RWPE1 (cell line): ENCODE measurements at places on chromosomes 6 and 20.

DNA sequence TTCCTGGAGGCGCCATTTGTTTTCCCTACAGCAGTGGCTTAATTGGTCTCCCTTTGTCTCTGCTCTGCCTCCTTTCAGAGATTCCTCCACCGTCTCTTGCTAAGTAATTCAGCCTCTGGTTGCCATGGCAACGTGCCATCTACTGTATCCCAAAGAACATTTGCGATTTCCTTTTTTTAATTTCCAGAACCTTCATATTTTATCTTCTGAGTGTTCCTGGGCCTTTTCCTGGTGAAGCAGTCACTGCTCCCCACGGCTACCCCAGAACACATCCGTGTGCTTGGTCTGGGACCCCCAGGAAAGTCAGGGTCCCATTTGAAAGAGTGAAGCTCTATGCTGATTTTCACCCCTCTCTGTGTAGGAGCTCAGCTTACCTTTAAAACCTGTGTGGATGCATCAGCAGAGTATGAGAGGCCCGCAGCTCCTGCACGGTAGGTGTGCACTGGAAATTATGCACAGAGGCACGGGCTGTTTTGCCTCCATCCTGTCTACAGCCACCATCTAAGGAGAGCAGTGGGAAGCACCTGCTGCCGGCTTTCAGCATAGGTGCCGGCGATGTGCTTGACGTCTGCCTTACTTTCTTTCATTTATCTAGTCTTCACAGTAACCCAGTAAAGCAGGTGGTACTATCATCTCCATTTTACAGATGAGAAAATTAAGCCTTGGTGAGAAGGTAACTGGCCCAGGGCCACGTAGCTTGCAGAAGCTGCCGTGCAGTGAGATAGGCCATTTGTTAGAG is 122.8 kb downstream of the SYCP2 start:
- DNase-seq, result no peak

DNA sequence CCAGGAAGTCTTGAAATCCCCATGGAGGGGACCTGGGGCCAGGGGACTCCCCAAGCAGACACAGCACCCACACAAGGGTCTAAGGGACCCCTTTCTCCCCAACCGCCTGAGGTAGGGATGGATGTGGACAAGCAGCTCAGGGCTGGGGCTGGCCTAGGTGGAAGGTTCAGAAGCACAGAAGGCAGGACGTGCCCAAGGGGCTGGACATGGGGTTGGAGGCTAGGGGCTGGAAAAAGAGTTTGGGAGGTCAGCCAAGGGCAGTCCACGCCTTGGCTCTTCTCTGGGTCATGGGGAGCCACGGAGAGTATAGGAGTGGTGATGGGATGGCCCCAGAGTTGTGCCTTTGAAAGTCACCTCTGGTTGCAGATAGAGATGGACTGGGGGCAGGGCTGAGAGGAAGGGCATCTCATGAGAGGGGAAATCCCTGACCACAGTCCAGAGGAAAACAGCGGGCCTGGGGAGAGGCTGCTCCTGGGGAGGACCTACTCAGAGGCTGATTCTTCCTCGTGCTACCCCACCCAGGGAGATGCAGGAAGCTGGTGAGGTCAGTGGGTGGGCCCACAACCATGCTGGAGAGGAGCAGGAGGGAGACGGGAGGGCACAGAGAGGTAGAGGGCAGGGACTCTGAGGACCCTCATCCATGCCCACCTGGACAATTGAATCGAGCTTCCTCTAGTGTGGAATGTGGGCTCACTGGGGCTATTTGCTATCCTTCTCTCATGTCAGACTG is 2.5 kb upstream of the HSPA12B start:
- no peak for DNase-seq

GRCh38 chr6:112113918-112114317 is 26.5 kb downstream of the FAM229B start:
- no peak for DNase-seq

DNA sequence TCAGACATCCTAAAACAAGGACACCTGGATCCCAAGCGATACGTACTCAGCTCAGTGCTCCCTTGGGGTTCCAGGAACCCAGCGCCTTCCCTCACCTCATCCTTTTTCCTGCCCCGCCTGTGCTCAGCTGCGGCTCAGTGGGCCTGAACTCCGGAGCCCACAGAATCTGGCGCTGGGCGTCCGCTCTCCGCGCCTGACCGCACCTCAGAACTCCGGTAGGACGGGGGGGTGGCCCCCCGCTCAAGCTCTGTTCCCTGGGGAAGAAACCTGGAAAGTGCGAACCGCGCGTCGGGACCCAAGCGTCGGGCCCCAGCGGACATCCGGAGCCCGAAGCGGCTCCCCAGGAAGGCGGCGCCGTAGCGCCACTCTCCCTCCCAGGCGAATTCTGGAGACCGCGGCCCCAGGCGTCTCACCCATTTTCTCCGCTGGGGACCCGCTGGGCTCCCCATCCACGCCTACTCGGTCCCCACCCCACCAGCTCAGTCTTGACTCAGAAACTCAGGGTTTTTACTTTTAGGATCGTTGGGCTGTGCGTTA is 336 bp upstream of the LY6G5C start:
- DNase-seq, result peak; percentile 43

GRCh38 chr6:11232770-11233626 is 530 bp upstream of the NEDD9 start:
- peak; percentile 19 for DNase-seq

- DNase-seq, result no peak
Measured at GRCh38 chr6:148521158-148521557, 178.5 kb downstream of the SASH1 start.

DNA sequence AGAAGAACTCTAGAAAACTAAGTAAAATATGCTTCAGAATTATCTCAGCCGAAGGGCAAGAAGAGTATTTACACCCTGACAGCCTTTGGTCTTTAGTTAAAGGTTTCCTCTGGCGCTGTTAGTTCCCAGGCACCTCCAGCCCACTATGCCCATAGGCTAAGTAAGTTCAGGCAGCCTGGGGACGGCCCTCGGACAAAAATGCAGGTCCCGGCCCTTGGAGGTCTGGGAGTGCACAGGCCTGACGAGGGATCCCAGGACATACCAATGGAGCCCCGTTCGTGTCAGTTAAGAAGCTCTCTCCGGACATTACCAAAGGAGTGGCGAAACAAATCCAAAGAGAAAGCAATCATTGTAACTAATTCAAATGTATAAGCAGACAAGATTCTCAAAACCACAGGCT is 311.8 kb downstream of the CD83 start:
- no peak for DNase-seq

DNA sequence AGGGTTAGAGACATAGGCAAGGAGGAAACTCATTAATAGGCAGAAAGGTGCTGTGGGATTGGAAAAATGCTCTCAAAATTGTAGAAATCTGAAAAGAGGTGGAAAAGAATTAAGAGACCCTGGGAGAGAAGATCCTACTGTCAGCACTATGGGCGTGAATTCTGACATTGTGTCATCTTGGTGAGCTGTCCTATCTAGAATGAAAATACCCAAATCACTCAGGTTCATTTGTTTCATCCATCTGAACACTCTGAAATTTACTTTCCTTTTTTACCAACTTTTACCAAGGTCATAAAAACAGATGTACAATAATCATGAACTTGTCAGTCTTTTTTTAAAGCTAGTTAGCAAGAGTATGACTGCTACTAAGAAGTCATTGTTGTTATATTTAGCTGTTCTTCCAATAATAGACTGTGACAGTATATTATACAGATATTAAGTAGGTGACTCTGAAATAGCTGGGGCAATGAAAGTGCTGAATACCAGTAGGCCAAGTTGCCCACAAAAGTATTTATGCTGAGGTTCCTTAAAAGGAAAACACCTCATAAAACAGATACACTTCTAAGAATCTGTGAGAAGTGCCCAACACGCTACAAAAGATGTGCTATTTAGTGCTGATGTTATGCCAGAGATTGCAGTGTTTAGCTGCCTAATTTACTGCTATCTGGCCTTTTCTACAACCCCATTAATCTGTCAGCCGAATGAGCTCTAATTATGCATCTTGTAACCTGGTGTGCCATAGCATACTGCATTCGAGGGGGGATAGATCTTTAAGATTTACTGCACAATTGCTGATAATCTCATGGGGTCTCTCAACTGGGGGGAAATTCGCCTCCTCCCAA is 217.5 kb upstream of the SUPT3H start:
- no peak for DNase-seq

- no peak for DNase-seq
Measured at GRCh38 chr6:99668036-99668705, 61.5 kb downstream of the PRDM13 start.

- DNase-seq, result no peak
Measured at GRCh38 chr6:143752459-143752858, 74.7 kb downstream of the PHACTR2 start.

DNA sequence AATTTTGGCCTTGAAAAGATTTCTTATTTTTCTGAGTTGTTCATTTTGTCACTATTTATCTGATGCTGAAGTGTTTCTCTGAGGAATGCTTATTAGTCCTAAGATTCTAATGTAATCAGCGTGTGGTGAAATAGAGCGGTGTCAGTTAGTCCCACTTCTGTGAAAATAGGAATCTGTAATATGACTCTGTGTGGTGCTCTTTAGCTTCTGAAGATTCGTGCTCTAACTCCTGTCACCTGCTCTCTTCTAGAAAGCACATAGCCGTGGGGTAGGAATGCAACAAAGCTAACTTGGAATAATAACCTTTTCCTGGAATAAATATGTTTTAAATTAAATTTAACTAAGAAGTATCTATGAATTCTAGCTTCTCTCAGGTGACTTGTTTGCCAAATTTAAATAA is 90.4 kb downstream of the BCKDHB start:
- DNase-seq, result no peak

DNA sequence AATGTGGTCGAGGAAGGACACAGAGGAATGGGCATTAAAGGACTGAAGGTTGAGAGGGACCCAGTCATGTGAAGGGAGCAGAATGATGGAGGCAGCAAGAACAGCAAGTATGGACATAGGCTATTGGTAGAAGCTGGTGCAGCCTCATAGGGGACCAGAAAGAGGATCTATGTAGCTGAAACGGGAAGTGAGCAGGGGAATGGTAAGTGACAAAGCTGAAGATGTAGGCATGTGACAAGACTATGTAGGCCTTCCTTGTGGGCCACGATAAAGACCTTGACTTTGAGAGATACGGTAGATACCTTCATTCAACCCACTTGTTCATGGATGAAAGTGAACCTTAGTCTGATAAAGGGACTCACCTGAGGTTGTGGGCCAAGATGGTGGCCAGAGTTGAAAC is 3.5 kb downstream of the CTNNBL1 start:
- DNase-seq, result no peak

DNA sequence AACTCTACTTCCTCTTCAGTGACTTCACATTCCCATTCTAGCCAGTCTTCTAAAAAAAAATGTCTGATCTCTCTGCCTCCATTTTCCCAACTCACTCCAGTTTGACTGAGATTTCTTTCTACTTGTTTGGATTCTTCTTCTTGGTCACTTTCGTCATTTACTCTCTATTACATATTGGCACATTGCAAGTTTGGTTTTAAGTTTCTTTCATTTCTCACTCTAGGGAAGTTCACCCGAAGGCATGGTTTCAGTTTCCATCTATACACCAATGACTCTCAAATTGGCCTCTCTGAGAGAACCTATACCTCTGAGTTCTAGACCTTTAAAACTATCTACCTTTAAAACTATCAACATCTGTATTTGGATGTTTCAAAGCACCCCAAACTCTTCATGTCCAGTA is 51.3 kb downstream of the CD109 start:
- no peak for DNase-seq

GRCh38 chr6:101400326-101401135 is 7.0 kb downstream of the GRIK2 start:
- DNase-seq, result no peak

GRCh38 chr6:43768506-43768860 is 1.5 kb upstream of the VEGFA start:
- no peak for DNase-seq

- no peak for DNase-seq
Measured at GRCh38 chr6:33190504-33191107, 1.7 kb downstream of the COL11A2 start.

DNA sequence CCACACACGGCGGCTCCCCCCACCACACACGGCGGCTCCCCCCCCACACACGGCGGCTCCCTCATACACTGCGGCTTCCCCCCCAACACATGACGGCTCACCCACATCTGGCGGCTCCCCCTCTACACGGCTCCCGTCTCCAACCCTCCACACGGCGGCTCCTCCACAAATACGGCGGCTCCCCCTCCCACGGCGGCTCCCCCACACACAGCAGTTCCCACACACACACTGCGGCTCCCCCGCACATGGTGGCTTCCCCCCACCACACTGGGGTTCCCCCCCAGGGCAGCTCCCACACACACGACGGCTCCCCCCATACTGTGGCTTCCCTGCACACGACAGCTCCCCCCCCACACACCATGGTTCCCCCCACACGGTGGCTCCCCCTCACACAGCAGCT is 98.0 kb downstream of the TTLL2 start:
- no peak for DNase-seq

GRCh38 chr6:31878222-31878621 is 575 bp downstream of the SLC44A4 start:
- DNase-seq, result no peak

GRCh38 chr6:46393161-46393939 is 97.9 kb downstream of the RCAN2 start:
- no peak for DNase-seq

DNA sequence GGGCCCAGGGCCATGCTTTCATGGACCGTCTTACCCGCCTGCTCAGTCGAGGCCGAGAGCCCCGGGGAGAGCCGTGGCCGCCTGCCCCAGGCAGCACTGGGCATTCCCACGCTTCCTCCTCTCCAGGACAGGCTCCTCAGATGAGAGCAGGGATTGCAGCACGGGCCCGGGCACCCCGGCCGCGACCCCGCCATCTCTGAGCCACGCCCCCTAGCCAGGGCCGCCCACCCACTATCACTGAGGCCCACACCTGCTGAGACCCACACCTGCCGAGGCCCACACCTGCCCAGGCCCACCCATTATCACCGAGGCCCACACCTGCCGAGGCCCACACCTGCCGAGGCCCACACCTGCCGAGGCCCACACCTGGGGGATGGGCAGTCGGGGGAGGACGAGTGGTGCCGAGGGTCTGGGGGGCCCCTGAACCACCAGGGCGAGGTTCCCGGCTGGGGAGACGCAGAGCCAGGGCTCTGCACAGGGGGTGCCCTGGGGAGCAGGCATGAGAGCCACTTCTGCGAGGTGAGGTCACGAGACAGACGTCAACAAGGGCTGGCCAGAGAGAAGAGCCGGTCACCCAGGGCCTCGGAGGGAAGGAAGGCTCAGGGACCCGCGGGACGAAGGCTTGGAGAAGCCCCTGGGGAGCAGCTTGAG is 235.6 kb downstream of the ERMARD start:
- no peak for DNase-seq

DNA sequence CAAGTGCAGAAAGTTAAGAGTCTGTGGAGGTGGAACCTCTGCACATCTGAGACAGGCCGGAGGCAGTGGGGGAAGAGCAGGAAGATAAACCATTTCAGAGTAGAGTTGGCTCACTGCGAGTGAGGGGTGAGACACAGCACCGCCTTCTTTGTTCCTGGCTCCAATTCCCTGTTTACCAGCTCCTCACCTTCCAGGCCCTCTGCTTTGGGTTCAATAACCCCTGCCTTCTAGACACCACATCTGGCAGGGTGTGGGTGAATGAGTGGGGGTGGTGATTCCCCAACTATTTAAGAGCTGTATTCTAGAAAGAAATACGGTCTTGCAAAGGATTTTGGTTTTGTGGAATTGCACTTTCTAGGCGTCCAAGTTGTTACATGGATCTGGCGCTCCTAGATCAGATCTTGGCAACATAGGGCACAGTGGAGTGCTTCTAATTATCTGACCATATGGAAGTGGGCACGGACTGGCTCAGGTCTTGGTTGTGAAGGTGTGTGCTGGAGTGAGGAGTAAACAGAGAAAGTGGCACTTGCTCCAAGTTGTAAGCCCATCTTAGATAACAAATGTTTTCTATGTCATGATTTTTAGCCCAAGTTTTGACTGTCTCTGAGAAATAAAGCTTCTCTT is 141.6 kb upstream of the NRN1 start:
- DNase-seq, result no peak
